MCF 10A (cell line): ENCODE measurements at places on chromosomes 12 and 14. TPM values are rescaled to one million over a fixed set of nuclear protein-coding genes. Genes with fewer than 3 reads are reported as not detected.

GRCh38 chr12:26918321-26919215 is 19.2 kb downstream of the INTS13 start:
- no peak for DNase-seq

GRCh38 chr12:114678718-114679117 is 5.3 kb downstream of the TBX3 start:
- DNase-seq = no peak

- DNase-seq = no peak
Measured at GRCh38 chr12:47602949-47603558, 102.8 kb downstream of the RPAP3 start.

DNA sequence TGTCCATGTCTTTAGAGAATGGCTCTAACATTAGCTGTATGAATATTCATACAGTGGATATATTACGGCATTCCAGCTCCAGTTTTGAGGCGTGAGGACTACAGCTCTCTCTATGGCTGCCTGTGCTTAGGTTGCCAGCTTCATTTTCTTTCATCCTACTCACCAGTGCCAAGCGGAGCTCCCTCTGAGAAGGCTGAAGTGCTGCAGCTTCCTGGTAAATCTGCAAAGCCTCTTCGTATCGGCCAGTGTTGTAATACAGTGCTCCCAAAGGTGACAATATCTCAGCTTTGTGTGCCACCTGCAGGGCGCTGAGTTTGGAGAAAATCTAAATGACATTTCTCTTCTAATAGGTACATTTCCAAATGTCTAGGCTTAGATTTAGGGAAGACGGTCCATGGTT is 19.8 kb upstream of the OVCH1 start:
- no peak for DNase-seq

GRCh38 chr14:41605550-41606281 is 960 bp upstream of the LRFN5 start:
- no peak for DNase-seq

DNA sequence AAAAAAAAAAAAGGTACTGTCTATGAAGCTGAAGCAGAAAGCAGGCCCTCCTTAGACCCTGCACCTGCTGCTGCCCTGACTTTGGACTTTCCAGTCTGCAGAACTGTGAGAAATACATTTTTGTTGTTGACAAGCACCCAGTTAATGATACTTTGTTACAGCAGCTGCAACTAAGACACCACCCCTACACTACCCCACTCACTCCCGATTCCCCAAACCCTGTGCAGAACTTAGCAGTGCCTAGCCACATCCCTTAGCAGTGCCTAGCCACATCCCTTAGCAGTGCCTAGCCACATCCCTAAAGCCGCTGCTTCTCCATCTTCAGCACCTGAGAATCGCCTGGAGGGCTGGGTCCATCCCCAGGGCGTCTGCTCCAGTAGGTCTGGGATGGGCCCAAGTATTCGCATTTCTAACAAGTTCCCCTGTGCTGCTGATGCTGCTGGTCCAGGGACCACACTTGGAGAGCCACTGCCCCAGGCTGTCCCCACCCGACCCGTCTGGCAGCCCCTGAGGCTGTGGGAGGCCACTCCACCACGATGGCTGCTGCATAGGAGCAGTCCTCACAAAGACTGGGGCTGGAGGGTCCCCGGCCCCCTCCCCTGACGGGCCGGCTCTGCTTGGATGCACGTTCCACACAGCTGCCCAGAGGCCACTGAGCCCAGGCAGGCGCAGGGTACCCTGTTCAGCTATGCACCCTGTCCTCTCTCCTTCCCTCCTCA is 10.8 kb upstream of the PPP1R13B start:
- DNase-seq = no peak

DNA sequence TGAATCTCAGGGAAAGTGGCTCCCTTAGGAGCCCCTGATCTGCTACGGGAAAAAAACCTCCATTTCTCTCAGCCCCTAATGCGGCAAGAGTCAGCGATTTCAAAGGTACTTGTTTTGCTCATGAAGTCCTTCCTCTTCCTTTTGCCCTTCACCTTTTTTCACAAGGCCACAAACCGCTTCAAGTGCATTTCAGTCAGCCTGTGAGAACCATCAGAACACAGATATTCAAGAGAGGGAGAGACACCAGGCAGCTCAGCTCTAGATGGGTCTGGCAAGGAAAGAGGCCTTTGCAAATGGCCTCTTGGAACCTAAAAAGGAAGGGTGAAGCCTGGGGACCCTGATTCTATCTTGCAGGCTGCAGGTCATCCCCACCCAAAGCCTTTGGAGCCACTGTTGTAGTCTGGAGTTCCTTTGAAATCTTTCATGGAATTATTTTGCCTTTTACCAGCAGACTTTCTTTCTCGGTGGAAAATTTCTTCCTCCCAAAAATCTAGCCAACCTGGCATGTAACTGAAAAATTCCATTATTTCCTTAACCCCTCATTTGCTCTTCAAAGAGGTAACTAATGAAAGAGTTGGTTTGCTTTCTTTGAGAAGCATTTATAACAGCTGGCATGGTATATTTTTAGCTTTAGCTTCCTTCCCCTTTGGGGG is 145.0 kb downstream of the SAMD4A start:
- no peak for DNase-seq

GRCh38 chr12:4194668-4195067 is 78.9 kb upstream of the CCND2 start:
- no peak for DNase-seq

- no peak for DNase-seq
Measured at GRCh38 chr14:51822499-51822898, 37.9 kb upstream of the GNG2 start.

DNA sequence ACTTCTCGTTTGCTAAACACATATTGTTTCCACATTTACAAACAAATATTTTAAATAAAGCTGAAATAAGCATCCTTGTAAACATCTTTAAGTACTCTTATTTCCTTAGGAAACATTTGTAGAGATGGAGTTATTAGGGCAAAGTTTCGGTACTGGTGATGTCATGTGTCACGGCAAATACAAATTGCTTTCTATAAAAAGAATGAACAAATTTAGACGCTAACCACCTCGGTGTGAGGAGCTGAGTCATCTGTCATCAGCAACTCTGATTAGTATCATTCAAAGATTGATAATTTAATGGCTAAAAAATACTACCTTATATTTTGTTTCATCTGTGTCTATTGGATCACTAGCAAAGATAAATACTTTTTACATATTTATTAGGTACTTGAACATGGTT is 982.0 kb downstream of the VRK1 start:
- no peak for DNase-seq

DNA sequence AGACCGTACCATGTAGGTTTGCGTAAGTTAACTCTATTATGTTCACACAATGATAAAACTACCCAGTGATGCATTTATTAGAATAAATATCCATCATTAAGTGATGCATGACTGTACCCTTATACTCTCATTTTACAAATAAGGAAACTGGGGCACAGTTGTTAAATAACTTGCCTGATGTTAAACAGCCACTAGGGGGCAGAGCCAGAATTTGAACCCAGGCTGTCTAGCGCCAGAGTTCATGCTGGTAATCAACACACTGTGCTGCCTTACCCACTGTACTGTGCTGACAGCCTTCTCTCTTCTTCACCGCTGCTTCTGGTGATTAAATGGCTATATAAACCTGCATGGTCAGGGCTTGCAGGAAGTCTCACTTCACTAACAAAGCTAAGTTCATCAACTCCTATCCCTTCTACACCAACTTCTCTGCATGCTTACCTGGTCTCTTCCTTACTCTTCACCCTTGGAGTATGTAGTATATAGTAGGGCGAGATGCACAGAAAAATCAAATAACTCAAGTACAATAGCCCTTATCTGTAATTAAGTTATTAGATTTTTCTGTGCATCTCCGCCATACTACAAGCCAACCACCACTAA is 43.6 kb upstream of the APPL2 start:
- DNase-seq = peak; percentile 47

- peak; percentile 89 for DNase-seq
Measured at GRCh38 chr12:113222730-113223531, 1.7 kb downstream of the TPCN1 start.

GRCh38 chr12:116714175-116714574 is 23.7 kb downstream of the SPRING1 start:
- DNase-seq = no peak

GRCh38 chr14:104897330-104898194 is 27.1 kb upstream of the PLD4 start:
- no peak for DNase-seq

DNA sequence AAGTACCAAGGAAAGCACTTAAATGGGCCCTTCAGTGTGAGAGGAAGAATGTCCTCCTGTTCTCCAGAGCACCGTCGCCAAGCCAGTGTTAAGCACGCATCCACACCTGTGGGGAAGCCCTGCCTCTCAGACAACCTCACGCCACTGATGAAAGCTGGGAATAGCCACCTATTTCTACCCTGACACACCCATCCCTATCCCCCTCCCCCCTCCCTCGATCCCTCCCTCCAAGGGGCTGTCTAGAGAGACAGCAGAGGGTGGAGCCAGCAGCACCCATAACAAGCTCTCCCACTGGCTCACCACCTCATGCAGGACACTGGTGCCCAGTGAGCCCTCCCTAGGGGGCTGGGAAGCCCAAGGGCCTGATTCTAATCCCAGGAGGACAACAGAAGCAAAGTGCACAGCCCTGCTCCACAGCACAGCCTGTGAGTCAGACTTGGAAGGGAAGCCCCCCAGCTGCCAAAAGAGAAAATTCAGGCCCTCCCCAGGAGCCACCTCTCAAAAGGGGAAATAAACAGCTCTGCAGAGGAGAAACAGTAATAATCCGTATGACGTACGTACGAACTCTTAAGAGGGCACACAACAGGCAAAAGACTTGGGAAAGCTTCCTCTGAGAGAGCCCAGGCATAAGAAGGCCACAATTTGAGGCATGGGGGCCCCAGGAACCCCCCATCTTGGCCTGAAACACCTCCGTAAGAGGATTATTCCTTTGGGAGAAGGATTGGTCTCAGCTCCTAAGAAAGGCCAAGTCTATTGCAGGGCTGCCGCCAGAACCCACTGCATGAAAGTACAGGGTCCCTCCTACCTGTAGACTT is 7.8 kb downstream of the PITPNM2 start:
- DNase-seq = no peak

- DNase-seq = peak; percentile 47
Measured at GRCh38 chr12:100058482-100059029, 73.8 kb upstream of the ANKS1B start.

Gene PLA2G1B
- not detected in 2 replicates for total RNA-seq

Gene KCNC2
- not detected in 2 replicates for total RNA-seq

Gene PMCH
- not detected in 2 replicates for total RNA-seq

Gene SDR39U1
- total RNA-seq = 53.2 and 58.7 TPM in 2 replicates
